NCI-H1092 treated with DMSO at 0.1 percent for 48 hours (cell line): ENCODE measurements at places on chromosomes 11 and 22.

GRCh38 chr22:48738204-48738980 lies 1089.3 kb downstream of the BRD1 start:
- no peak for DNase-seq

DNA sequence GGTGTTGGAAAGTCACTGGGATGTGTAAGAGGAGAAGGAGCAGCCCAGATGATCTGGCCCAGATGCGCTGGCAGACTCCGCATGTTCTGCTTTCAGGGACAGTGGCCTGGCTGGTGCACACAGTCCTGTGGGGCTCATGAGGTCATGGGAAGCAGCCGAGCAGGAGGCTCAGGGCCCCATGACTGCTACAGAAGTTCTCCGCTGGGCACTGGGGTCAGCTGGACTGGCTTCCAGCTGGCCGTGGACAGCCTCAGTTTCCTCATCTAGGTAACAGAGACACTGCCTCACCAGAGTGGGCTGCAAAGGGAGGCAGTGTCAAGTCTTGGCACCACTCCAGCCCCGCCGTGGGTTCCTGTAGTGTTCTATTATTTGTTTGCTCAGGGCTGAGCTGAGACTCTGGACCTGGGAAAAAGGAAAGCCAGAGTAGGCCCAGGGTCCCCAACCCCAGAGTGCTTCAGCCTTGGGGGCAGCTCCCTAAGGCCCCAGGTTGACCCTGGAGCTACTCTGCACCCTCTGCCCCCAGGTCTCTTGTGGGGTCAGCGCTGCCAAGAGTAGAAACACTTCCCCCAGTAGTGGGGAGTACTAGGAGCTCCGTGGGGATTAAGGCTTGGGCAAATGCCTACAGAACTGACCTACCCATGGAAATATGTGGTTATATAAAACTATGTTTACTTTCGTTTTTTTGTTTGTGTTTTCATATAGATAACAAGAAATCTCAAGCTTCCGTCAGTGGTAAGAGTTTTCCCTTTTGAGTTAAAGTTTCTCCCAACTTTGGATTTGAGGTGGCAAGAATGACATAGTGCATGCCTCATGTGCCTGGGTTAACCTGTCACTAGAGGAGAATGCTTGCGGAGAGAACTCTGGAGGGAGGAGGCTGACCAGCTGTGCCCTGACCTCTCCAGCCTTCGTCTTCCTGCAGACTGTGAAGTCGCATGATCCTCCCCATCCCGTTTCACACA lies 45.3 kb downstream of the MED15 start:
- no peak for DNase-seq

DNA sequence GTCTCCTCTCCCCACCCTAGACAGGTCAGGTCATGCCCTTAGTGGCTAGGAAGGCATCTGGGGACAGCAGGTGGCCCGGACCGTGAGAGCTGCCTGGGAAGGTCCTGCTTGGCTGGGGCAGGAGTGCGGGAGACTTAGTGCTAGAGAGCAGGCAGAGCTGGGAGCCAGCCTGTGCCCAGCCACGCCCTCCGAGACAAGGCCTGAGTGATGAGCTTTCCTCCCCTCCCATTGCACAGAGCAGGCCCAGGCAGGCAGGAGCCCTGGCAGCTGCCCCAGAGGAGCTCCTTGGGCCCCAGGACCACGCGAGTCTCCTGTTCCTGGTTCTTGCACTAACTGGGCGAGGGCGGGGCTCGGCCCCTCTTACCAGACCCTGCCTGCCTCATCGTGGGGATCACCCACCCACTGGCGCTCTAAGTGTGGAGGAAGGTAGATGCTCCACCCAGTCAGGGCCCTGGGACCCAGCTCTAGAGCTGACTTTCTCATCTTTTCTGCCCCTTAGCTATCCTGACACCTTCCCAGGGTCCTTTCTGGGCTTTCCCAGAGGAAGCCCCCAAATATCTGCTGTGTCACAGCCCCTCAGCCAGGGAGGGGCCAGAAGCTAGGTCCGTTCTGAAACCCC lies 44.9 kb downstream of the MACROD1 start:
- DNase-seq, result no peak

DNA sequence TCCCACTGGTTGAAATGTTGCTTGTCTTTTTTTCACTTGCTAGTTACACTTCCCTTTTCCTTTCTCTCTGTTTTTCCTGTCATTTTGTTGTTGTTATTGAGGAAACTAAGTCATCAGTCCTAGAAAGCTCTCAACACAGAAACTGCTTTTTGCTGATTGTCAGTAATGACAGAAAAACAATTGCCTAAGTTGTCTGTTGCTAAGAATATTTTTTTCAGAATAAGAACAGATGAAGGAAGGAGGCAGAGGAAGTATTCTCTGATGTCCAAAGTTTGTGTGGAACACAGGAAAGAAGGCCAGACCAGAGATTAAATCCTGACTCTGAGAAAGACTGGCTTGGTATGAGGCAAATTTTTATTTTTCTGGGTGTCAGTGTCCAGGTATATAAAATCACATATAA lies 163.3 kb downstream of the CASP12 start:
- DNase-seq, result no peak

DNA sequence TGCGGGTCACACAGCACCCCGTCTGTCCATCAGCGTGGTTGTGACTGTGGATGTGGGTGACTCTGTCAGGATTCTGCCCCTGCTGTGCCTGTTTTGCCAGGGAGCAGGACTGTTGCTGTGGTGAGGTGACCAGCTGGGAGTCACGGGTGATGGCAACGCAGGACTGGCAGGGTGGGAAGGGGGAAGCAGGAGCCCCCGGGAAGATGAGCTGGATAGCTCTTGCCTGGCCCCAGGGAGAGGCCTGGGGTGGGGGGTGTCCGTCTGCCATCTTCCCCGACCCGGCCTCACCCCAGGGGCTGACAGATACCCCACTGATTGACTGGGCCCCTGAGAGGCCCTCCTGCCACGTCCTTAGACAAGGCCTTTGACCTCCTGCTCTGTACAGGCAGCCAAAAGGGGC lies 34.3 kb upstream of the TSPAN18 start:
- no peak for DNase-seq

GRCh38 chr11:47480762-47481161 lies 31.8 kb upstream of the RAPSN start:
- DNase-seq, result no peak

DNA sequence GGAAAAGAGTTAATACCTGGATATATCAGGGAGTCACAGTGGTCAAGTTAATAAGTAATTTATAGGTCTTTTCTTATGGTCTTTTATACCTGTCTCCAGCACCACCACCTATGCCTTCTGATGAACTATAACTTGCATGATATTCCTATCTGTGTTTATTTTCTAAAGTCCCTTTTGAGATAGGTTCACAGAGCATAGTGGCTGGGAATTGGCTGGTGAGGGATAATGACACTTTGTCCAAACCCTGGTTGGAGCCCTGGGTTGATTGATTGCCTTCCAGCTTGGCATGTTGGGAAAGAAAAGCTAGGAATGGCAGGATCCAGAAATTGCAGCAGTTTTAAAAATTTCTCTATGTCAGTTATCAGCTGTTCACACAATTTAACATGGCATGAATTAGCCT lies 23.2 kb downstream of the HIPK3 start:
- DNase-seq, result no peak

- no peak for DNase-seq
Observed at GRCh38 chr11:107857550-107858216, 904 bp downstream of the SLC35F2 start.

- DNase-seq, result no peak
Observed at GRCh38 chr11:134248910-134249480, 4.2 kb downstream of the THYN1 start.

GRCh38 chr11:69553416-69554357 lies 72.2 kb downstream of the LINC01488 start:
- DNase-seq, result no peak

DNA sequence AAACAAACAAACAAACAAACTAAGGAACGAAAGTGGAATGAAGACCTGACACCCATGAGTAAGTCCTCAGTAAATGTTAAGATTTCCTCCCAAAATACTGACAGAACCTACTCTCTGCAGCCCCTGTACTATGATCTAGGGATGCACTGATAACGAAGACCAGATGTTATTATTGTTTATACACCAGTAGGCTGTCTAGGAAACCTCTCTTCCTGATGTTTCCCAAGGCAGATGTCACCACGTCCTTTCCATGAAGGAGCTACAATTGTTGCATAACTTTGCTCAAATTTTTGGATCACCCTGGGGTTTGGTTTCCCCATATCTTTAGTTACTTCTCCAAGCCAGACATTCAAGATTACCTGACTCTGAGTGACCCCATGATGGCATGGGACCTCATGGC lies 340.7 kb downstream of the MIAT start:
- no peak for DNase-seq

GRCh38 chr11:117828611-117829368 lies 4.2 kb upstream of the FXYD2 start:
- DNase-seq, result no peak

DNA sequence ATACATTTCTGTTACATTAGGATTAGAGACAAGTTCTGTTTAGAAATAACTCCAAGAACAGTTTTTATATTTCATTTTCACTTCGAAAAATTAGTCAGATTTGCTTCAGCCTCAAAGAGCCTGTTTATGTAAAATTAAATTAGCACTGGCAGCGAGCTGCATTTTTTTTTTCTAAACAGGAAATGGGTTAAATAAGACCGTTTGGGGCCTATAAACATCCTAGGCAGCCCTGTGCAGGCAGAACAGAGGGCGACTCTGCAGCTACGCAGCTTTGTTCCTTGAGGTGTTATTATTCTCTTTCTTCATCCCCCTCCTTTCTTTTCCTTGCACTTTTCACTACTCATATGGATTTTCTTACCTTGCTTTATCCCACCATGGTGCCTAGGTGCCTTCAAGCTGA lies 48.7 kb downstream of the CWC15 start:
- DNase-seq, result no peak

GRCh38 chr11:116851626-116852025 lies 14.2 kb upstream of the APOA1 start:
- no peak for DNase-seq

- no peak for DNase-seq
Observed at GRCh38 chr22:29307596-29308147, 1.2 kb downstream of the GAS2L1 start.
